ENCODE measurements at places on chromosomes 12 and 14.

DNA sequence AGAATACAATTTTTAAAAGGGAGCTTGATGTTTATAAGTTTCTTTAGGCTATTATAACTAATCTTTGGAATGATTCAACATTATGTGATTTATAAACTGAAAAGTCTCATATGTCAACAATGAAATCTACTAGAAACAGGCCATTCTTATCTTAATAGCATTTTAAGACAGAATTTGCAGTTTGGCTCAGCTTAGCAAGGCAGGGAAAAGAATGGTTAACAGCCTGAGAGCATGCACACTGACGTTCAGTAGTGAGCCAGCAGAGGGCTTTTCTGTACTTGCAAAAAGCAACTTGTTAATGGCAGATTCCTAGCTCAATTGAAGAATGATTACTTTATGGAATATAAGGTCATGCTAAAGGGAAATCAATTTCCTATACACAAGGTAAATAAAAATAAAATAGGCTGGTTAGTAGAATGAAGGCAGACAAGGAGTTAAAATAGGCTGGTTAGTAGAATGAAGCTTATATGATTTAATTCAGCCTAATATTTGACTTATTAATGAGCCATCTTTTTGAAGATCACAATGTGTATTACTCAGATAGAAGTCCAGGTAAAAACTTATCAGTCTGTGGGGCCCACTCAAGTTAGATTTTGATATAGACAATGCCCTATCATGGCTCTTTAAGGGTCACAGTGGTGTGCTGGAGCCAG is 95.9 kb downstream of the OTOGL start:
- peak; percentile 47 for DNase-seq

GRCh38 chr12:117513353-117513752 is 151.9 kb upstream of the NOS1 start:
- no peak for DNase-seq

DNA sequence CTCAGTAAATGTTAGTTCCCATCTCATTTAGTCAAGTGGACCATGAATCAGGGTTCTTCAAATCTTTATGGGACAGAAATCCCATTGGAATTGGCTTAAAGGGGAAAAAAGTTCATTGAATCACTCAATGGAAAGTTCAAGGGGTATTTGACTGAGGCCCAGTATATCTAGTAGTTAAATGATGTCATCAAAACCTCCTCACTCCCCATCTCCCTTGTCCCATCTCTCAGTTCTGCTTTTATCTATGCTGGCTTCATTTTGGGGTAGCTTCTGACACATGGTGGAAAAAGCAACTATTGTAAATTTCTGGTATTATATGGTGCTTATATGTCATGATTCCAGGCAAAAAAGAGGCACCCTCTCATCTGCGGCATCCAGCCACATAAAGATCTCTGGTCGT is 51.9 kb downstream of the DAAM1 start:
- no peak for DNase-seq

GRCh38 chr12:114649585-114649984 is 34.4 kb downstream of the TBX3 start:
- DNase-seq, result no peak

GRCh38 chr12:92604786-92605185 is 98.0 kb upstream of the PLEKHG7 start:
- no peak for DNase-seq

DNA sequence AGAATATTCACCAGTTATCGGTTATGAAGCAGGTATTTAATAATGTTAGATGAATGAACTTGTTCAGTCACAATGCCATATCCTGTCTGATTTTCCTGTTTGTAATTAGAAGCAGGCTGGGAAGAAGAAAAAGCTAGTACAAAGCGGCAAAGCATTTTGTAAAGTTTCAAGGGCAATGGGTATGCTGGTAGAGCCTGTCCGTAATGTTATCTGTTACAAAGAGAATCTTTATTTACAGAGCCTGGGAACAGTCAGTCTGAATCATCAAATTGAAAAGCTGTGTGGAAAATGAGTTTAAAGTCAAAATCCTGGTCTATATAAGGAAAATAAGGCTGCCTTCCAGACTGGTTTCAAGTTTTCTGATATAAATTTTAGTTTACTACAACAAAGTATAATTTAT is 40.5 kb downstream of the PARP11 start:
- no peak for DNase-seq

GRCh38 chr12:1289371-1290155 is 298.5 kb downstream of the ERC1 start:
- DNase-seq, result no peak

DNA sequence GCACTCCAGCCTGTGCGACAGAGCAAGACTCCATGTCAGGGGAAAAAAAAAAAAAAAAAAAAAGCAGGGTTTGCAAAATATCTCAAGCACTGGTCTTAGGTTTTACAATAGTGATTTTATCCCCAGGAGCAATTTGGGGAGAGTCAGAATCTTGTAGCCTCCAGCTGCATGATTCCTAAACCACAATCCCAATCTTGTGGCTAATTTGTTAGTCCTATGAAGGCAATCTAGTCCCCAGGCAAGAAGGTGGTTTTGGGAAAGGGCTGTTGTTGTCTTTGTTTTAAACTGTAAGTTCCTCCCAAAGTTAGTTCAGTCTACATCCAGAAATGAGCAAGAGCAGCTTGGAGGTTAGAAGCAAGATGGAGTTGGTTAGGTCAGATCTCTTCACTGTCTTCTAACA is 135.7 kb downstream of the PLXNC1 start:
- DNase-seq, result no peak

DNA sequence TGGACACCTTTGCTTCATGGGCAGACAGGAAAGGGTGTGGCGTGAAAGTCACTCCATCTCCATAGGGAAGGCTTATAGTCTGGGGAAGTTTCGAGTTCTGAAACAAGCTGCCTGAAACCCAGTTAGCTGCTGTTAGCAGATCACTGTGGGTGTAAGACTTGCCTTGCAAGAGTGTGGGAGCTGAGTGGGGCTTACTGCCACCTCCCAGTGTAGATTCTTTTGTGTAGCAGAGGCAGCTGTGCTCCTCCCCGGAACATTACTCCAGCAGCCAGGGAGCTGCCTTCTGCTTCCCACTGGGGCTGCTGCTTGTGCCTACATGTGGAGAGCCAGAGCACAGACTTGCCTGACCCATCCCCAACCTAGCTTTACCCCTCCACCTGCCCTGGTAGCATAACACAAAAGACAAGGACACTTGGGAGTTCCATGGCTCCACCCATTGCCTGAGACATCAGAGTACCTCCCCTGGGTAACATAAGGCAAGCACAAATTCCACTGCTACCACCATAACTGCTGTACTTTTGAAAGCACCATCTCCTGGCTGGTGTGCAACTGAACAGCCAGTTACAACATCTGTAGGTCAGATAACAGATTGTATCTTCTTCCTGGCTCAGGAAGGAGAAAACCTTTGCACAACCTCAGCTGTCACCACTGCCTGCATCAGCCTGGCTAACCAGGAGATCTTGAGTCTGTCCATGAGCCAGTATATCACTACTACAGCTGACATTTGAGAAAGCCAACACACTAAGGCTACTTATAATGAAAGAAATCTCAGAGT is 69.5 kb downstream of the ADAMTS20 start:
- no peak for DNase-seq

DNA sequence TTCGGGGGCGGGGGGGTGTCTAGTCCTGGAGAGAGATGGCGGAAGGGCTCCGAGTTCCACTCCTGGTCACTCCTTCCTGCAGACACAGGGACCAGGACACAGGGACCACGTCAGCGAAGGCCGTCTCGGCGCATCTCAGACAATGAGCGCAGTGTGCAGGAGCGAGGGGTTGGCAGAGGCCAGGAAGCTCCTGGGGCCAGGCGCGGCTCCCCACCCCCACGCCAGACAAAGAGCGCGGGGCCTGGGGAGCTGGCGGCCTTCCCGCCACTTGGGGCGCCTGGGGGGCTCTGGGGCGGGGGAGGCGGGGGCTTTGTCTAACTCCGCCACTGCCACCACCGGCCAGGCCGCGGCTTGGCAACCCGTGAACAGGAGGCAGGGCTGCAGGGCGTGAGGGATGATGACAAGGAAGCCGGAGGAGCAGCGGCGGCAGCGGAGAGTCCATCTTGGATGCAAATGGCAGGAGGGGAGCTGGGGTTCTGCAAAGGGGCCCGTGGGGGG is 2.2 kb downstream of the CDK2AP1 start:
- no peak for DNase-seq

GRCh38 chr12:117096501-117097042 is 2.6 kb downstream of the TESC start:
- DNase-seq, result no peak

DNA sequence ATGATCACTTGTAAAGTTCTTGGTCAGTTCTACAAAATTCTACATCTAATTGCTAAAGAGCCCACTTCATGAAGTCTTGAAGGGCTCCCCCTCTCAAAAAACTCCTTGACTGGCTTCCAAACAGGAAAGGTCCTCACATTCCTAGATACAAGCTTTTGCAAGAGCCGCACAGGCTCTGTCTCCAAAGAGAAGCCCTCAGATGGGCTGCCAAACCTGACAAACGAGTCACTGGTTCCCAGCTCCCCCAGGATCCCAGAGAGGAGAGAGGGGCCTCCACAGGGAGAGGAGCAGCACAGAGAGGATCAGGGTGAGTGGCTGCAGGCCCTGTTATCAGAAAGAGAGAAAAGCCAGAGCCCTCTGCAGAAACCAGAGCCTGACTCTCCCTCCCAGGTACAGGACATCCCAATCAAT is 5.8 kb downstream of the NID2 start:
- DNase-seq, result no peak

- DNase-seq, result peak; percentile 16
These were observed 21.4 kb upstream of the TMEM106C start for GRCh38 chr12:47941871-47942613.

- DNase-seq, result no peak
These were observed 172.4 kb upstream of the PLXNC1 start for GRCh38 chr12:93976024-93976423.

DNA sequence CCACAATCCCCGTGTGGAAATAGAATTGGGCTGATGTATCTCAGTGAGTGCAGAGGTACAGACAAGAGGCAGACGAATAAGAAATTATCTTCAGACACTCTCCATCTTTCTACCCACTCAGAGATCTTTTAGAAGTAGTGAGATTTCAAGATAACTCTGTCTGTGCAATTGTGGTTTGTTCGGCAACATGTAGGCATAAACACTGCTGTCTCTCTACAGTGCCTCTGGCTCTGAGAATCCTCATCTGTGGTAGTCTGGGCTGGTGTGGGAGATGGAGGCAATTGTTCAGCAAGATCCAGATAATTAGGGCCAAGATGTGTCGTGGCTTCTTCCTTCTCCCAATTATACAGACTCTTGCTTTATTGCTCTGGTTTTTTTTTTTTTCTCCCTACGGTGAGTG is 3.1 kb downstream of the HOXC13 start:
- DNase-seq, result no peak

DNA sequence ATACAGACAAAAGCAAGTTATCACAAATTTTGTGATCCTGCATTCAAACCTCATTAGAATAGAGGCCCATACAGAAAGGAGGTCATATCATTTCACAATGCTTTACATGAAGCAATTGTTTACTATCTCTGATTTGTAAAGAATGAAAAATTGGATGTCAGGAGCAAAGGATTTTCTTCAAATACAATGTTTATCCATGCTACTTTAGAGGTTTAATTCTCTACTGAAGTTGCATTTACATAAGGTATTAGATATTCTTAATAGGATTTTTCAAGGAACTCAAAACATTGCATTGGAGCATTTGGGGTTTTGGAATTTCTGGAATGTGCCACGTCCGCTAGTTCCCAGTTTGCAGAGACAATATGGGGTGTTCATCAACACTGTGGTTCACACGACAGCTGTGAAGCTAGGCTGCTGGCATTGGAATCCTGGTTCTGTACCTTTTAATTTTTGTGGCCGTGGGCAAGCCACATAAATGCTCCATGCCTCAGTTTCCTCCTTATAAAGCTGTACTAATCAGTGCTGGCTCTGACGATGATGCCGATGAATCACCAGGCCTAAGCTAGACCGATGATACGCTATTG is 174.8 kb downstream of the APAF1 start:
- DNase-seq, result no peak

GRCh38 chr12:14247166-14247565 is 118.3 kb upstream of the ATF7IP start:
- no peak for DNase-seq

DNA sequence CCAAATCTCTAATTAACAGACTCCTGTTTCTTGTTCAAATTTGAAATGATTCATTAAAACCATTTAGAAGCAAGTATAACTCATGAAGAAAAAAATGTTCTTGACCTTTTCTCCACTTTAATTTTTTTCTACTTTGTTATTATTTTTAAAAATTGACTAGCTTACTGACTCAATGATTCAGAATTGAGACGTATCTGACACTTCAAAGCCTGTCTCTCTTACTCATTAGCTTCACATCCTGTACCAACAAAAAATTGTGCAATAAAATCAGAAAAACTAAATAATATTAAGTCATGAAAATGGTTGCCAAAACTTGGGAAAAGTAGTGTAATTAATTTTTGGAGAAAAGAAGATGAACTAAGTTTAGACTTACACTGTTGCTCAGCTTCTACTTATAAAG is 331.2 kb downstream of the SLC16A7 start:
- no peak for DNase-seq

GRCh38 chr14:105065280-105066228 is at the start of gene GPR132:
Gene GPR132, minus strand, starts transcription at chr14:105065430. Its CDS starts 10,010 bp downstream, at chr14:105055420.
- DNase-seq, result no peak

DNA sequence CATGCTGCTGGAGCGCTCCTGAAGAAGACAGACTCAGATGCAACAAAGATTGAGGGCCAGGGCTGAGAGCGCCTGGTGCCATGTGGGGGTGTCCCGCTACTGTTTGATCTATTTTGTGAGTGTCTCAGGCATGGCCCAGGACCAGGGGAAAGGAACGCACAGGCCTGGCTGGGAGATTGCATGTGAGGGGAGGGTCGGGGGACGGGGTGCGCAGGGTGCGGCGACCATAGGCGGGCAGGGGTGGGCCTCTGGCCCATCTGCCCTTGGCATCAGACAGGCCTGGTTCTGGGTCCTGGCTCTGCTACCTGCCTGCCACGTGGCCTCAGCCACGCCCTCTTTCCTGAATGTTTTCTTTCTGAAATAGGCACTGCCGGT is 47.5 kb downstream of the BEGAIN start:
- DNase-seq, result no peak

- no peak for DNase-seq
These were observed 48.1 kb downstream of the KCNA1 start for GRCh38 chr12:4957761-4958160.

DNA sequence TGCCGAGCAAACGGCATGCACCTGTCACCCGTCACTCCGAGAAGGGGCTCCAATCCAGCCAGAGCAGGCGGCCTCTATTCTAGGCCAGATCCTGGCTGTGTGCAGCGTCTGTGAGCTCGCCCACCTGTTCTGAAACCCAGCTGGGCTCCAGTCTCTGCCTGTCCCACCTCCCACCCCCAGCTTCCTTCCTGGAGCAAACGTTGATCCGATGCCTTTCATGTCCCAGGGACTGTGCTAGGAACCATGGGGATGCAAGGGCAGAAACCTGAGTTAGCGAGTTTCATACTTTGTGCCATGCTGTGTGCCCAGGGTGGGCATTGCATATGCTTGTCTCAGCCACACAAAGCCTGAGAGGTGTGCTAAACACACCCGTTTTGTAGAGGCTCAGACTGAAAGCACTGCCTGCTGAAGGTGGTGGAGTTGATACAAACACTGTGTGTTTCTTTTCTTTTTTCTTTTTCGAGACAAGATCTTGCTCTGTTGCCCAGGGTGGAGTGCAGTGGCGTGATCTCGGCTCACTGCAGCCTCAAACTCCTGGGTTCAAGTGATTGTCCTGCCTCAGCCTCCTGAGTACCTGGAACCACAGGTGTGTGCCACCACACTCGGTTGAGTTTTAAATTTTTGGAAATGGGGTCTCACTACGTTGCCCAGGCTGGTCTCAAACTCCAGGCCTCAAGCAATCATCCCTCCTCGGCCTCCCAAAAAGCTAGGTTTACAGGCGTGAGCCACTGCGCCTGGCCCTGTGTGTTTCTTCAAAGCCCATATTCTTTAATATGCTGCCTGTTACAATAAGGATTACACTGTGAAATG is 84.1 kb upstream of the MED13L start:
- no peak for DNase-seq

Measured in NT2/D1 (cell line).